Upper lobe of right lung (tissue), 1 donor: ENCODE measurements at places on chromosomes 11 and 22.

DNA sequence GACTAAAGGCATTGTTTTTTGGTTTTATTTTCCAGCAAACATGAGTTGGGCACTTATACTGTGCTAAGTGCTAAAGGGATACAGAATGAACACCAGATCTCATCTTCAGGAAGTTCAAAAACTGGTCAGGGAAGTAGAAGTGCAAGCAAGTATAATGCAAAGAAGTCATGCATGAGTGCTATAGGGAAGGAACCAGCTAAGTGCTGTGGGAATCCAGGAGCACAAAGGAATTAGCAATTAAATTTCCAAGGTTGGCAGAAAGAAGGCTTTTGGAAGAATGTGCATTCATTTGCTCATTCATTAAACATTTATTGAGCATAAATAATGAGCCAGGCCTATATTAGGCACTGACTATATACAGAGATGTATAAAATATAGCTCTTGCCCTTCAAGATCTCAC, 143.7 kb upstream of the ARHGAP42 start:
- no peaks in the 10 kb centered on the region for H3K36me3 ChIP-seq
- no peaks in the 10 kb centered on the region for H3K27me3 ChIP-seq
- no peak for DNase-seq
- no peaks in the 10 kb centered on the region for H3K4me1 ChIP-seq

DNA sequence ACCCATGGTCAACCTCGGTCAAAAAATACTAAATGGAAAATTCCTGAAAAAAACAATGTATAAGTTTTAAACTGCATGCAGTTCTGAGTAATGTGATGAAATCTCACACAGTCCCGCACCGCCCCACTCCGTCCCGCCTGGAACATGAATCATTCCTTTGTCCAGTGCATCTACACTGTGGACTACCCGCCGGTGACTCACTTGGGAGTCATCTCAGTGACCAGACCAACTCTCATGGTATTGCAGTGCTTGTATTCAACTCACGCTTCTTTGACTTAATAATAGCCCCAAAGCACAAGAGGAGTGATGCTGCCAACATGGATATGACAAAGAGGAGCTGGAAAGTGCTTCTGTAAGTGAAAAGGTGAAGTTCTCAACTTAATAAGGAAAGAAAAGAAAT, 48.8 kb downstream of the ARHGAP32 start:
- peak; percentile 59 for DNase-seq
- no peaks in the 10 kb centered on the region for H3K27me3 ChIP-seq
- H3K36me3 ChIP-seq = no peaks in the 10 kb centered on the region

GRCh38 chr22:49426618-49427266, 400.9 kb downstream of the BRD1 start:
- H3K36me3 ChIP-seq = no peaks in the 10 kb centered on the region
- no peak for DNase-seq
- H3K27ac ChIP-seq = no peak overlapping the region
- H3K4me1 ChIP-seq = no peaks in the 10 kb centered on the region
- no peak overlapping the region for H3K4me3 ChIP-seq
- peaks cover 11% of the 10 kb centered on the region for H3K27me3 ChIP-seq

DNA sequence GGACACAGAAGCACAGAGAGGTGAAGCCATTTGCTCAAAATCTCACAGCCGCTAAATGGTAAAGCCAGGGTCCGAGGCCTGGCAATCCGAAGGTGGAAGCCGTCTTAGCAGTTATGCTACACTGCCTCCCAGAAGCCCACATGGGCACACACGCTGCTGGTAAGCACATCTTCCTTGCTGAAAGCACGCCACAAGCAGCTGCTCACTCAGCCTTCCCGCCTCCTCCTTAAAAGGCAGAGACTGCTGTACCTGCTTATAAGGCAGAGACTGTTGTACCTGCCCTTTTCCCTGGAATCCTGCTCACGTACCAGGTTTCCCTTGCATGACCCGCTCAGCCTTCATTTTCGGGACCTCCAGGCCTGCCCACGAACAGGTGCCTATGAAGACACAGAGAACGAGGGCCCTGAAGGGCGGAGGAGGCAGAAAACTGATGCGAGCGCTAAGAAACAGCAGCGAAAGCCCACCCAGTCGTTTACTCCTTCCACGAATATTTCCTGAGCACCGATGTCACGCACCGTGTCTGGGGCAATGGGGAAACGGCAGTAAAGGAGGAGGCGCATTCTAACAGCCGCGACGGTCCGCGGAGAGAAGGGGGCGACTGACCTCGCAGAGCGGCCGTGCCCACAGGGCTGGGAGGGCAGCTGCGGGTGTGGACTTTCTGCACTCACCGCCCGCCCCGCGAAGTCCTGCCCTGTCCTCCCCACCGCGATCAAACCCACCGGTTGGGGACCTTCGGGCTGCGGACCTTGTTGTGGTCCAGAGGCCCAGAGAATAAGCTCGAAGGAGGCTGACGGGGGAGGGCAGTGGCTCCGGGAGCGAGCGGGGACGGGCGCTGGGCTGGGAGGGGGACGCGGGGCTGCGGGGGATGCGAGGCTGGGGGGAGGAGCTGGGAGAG, 13.0 kb downstream of the SPATA19 start:
- H3K27me3 ChIP-seq = no peaks in the 10 kb centered on the region
- DNase-seq = no peak
- H3K4me1 ChIP-seq = no peaks in the 10 kb centered on the region
- H3K36me3 ChIP-seq = no peaks in the 10 kb centered on the region
- no peak overlapping the region for H3K27ac ChIP-seq

GRCh38 chr22:43563571-43563970, 151.8 kb downstream of the MPPED1 start:
- peaks cover 7% of the 10 kb centered on the region for H3K27me3 ChIP-seq
- no peaks in the 10 kb centered on the region for H3K36me3 ChIP-seq
- H3K4me1 ChIP-seq = no peaks in the 10 kb centered on the region
- H3K27ac ChIP-seq = no peak overlapping the region
- DNase-seq = no peak
- H3K4me3 ChIP-seq = no peak overlapping the region

- no peaks in the 10 kb centered on the region for H3K27me3 ChIP-seq
- no peaks in the 10 kb centered on the region for H3K36me3 ChIP-seq
- H3K27ac ChIP-seq = no peak overlapping the region
- no peak overlapping the region for H3K4me3 ChIP-seq
- no peak for DNase-seq
Measured at GRCh38 chr22:25668437-25668836, 73.6 kb upstream of the MYO18B start.
